ENCODE measurements at places on chromosomes 3 and 15.

DNA sequence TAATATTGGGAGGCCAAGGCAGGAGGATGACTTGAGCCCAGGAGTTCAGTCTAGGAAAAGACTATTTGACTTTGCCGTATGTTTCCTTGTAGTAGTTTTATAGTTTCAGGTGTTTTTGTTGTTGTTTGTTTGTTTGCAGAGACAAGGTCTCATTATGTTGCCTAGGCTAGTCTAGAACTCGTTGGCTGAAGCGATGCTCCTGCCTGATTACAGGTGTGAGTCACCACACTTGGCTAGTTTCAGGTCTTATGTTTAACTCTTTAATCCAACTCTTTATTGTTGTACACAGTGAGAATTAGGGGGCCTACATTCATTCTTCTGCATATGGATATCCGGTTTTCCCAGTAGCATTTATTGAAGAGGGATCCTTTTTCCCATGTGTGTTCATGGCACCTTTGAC, 32.0 kb downstream of the FAIM start:
- no peak for DNase-seq

DNA sequence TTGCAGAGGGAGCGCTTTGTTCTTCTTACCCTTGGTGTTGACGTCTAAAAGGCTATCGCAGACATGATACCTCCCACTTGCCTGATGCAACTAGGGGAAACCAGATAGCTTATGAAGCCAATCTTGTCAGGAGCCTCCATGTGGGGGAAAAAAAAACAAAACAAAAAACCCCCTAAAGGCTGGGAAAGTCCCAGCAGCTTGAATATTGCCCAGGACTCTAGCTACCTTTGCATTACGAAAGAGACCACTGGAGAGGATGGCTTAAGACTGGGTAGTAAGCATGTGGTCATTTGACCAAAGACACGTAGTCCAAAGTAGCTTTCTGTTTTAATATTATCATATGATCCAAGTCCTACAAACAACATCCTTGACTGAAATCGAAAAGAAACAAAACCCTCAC, 120.7 kb upstream of the WNT5A start:
- no peak for DNase-seq

DNA sequence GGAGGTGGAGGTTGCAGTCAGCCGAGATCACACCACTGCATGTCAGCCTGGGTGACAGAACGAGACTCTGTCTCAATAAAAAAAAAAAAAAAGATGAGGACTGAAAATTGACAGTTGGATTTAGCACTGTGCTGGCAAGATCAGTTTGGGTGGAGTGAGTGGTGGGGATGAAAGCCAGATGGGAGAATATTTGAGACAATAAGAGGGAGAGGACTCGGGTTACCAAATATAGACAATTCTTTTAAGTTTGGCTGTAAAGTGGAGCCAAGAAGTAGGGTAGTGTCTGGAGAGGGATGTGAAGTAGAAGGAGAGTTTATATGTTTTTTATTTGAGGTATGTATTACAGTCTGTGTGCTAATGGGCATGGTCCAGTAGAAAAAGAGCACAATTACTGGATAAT, 20.4 kb downstream of the TMOD3 start:
- no peak for DNase-seq

DNA sequence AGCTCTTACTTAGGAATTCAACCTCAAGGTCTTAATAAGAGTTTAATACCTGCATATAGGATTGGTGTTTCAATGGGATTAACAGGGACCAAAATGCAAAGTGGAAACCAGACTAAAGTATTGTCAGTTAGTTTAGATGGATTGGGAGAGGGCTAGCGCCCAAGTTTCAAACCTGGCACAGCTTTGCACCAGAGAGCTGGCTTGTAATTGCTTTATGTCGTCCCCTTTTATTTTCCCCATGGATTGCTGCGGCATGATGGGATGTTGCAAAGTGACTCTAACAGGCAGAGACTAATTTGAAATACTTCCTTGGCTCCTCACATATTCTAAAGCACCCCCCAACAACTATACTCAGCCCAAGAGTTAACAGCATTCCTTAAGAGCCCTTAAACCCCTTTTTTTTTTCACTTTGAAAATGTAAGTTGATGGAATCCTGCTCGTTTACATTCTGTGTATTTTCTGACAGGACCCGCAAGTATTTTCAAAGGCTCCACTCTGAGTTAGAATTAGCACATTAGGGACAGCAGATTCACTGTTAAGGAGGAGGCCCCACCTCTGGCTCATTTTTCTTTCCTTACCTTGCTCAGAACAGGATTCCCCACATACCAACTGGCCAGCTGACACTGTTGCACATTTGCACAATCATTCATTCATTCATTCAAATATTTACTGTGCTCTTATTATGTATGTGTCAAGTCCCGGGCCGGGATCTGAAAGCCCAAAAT, 214.2 kb downstream of the ERC2 start:
- DNase-seq, result no peak

DNA sequence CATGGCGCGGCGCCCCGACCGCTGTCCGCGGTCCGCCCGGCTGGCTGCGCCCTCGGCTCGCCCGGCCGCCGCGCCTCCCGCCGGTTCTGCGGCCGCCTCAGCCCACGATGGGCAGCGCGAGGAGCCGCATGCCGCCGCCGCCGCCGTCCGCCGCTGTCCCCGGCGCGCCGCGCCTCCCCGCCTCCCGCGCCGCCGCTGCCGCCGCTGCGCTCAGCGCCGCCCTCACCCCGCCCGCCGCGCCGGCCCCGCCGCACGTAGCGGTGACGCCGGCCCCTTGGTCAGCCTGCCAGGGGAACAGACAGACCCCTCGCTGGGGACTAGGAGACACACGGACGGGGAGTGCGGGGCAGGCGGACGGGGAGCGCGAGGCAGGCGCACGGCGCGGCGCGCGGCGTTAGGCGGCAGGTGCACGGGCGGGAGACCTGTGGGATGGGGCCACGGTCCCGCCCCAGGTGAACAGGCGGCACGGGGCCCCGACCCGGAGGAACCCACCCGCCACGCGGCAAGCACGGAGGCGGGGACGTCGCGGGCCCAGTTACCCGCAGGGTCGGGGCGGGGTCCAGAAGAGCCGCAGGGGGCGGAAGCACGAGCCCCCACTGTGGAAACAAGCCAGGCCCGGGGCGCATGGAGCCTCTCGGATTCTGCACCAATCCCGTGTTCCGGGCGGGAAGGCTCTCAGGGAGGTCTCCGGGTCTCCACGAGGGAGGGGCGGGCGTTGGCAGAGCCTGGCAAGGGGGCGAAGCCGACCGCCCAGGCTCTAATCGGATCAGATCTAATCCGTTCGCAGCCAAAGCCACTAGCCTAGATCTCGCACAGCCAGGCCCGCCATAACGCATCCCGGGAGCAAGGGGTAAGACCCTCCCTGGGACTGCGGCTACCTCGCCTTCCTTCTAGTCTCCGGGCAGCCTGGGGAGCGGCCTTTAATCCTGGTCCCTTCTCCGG, at the start of gene CSPG5:
Gene CSPG5 (minus strand): TSS at position 175 of the 942 bp plus-strand sequence. CDS start 172 bp downstream, at position 3.
- DNase-seq, result peak; percentile 11

GRCh38 chr3:31980530-31981205, 394 bp downstream of the OSBPL10 start:
- no peak for DNase-seq

DNA sequence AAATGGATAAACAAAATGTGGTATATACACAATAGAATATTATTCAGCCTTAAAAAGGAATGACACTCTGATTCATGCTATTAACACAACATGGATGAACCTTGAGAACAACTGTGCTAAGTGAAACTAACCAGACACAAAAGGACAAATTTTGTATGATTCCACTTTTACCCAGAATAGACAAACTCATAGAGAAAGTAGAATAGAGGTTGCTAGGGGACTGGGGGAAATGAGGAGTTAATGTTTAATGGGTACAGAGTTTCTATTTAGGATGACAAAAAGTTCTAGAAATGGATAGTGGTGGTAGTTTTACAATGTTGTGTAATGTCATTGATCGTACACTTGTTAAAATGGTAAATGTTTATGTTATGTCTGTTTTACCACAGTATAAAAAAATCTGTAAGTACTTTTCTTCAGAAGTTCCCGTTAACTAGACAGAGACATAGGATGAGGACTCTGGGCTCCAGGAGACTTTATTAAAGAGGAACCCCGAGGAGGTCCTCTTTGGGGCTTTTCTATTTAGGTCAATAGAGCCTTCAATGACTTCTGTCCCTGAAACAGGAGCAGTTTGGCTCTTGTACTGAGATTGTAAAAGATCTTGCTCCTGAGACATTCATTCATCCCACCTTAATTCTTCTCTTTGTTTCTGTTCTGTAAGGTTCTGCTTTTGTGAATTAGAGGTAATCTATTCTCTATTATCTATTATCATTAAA, 24.5 kb downstream of the ABHD6 start:
- DNase-seq, result no peak

Measured in CD4-positive, alpha-beta T cell treated with Interleukin-2 at 100 ng/mL for 4 hours (primary cell).